ENCODE measurements at places on chromosomes 2 and 18. TPM values are rescaled to one million over a fixed set of nuclear protein-coding genes. Genes with fewer than 3 reads are reported as not detected.

- no peaks in the 10 kb centered on the region for H3K36me3 ChIP-seq
- no peak for DNase-seq
Observed at GRCh38 chr2:176129813-176130146, 275 bp downstream of the HOXD8 start.

DNA sequence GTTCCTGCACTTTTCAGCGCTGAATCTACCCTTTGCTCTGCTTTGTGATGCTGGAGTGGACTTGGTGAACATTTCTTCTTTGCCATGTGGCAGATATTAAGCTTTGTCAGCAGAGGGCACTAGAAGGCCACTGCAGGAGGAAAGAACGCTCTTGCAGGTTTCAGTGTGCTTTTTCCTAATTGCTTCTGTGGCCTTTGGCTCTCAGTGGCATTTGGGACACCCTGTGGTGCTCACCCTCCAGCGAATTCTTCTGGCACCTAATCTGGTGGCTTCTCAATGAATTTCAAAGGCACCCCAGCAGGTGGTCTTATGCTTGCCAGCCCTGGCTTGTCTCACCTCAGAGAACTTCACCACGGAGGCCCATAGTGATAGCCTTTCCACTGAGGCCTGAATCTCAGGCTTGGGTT lies 146.7 kb downstream of the MYO3B start:
- no peaks in the 10 kb centered on the region for H3K36me3 ChIP-seq
- no peak for DNase-seq
- H3K4me1 ChIP-seq: no peaks in the 10 kb centered on the region
- H3K27me3 ChIP-seq: no peaks in the 10 kb centered on the region

The HS1BP3 gene
- 45.8 TPM for total RNA-seq

The NOL4 gene
- total RNA-seq: not detected

The ALK gene
- 0.17 TPM for total RNA-seq

GRCh38 chr2:178251151-178251955 lies 57.0 kb downstream of the OSBPL6 start:
- no peak overlapping the region for H3K4me3 ChIP-seq
- H3K27ac ChIP-seq: no peak overlapping the region
- no peaks in the 10 kb centered on the region for H3K36me3 ChIP-seq

The EPB41L5 gene
- total RNA-seq: 100 TPM

DNA sequence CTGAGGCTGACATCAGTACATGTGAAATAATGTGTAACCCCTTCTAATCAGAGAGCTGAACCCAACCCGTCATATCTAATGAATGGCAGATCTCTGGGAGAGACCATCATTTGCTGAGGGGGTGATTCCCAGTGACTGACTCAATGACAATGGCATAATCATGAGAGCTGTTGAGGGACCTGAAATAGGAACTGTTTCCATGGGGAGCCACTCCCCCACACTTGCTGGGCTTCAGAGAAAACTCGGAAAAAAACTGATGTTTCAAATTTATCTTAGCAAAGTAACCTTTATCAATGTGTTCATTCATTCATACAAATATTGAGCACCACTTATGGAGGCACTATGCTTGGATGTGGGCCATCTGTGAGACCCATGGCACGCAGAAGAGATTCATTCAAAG lies 93.4 kb upstream of the ZBTB14 start:
- no peaks in the 10 kb centered on the region for H3K4me1 ChIP-seq
- H3K4me3 ChIP-seq: no peak overlapping the region
- DNase-seq: no peak
- no peak overlapping the region for H3K27ac ChIP-seq
- no peaks in the 10 kb centered on the region for H3K36me3 ChIP-seq
- H3K27me3 ChIP-seq: no peaks in the 10 kb centered on the region

DNA sequence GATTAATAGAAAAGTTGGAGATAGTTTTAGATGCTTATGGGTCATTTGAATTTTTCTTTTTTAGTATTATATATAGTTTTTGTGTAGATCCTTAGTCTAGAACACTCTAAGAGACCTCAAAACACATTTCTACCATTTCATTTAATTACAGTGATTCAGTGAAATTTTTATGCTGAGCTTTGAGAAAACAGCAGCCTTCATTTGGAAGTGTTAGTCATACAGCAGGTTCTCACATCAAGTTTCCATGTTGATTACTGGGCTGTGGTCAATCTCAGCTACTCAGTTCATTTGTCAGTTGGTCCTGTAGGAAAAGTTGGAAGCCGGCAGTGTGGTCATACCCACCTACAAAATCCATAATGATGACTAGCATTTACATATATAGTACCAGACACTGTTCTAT lies 37.9 kb downstream of the MAP3K19 start:
- no peak overlapping the region for H3K27ac ChIP-seq
- H3K36me3 ChIP-seq: no peaks in the 10 kb centered on the region
- H3K27me3 ChIP-seq: no peaks in the 10 kb centered on the region
- DNase-seq: no peak
- peaks cover 4% of the 10 kb centered on the region for H3K4me1 ChIP-seq
- H3K4me3 ChIP-seq: no peak overlapping the region

- peaks cover 18% of the 10 kb centered on the region for H3K4me1 ChIP-seq
- peak; percentile 48 for DNase-seq
- no peaks in the 10 kb centered on the region for H3K36me3 ChIP-seq
- no peaks in the 10 kb centered on the region for H3K27me3 ChIP-seq
Observed at GRCh38 chr2:61538920-61539520, 864 bp upstream of the XPO1 start.

GRCh38 chr2:221130431-221130830 lies 441.7 kb downstream of the EPHA4 start:
- H3K27me3 ChIP-seq: no peaks in the 10 kb centered on the region
- DNase-seq: no peak
- no peaks in the 10 kb centered on the region for H3K36me3 ChIP-seq
- H3K4me3 ChIP-seq: no peak overlapping the region
- H3K27ac ChIP-seq: no peak overlapping the region

DNA sequence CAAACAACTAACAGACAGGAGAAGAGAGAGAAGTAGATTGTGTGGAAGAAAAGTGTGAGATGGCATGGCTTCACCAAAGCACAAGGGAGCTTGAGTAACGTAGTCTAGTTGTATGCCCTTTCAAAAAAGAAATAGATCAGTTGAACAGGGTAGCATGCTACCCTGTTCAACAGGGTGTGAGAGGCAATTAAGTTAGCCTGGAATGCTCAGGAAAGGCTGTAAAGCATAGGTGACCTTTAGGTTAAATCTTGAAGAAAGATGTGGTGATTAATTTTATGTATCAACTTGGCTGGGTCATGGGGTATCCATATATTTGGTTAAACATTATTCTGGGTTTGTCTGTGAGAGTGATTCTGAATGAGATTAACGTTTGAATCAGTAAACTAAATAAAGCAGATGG lies 61.8 kb upstream of the ZC3H15 start:
- no peak overlapping the region for H3K27ac ChIP-seq
- H3K4me1 ChIP-seq: peaks cover 6% of the 10 kb centered on the region
- H3K36me3 ChIP-seq: no peaks in the 10 kb centered on the region
- H3K27me3 ChIP-seq: no peaks in the 10 kb centered on the region
- H3K4me3 ChIP-seq: no peak overlapping the region
- DNase-seq: no peak

DNA sequence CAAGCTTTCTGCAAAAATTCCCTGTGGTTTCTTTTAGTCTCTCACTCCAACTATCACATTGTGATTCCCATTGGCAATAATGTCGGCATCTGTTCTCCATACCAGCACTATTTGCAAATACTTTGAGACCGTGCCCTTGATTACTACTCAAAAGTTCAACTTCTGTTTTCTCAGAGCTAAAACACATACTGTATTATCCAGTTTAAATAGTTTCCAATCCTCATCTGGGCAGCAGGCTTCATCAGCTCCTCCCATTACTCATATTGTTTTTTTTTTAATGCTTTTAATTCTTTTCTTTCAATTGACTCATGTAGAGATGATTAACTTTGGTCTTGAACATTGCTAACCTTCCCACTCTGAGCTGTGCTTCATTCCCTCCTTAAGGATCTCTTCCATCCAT lies 135.8 kb downstream of the METTL8 start:
- H3K27me3 ChIP-seq: no peaks in the 10 kb centered on the region
- H3K4me1 ChIP-seq: no peaks in the 10 kb centered on the region
- H3K36me3 ChIP-seq: no peaks in the 10 kb centered on the region
- no peak overlapping the region for H3K27ac ChIP-seq
- no peak for DNase-seq

The USP37 gene
- total RNA-seq: 14.4 TPM

DNA sequence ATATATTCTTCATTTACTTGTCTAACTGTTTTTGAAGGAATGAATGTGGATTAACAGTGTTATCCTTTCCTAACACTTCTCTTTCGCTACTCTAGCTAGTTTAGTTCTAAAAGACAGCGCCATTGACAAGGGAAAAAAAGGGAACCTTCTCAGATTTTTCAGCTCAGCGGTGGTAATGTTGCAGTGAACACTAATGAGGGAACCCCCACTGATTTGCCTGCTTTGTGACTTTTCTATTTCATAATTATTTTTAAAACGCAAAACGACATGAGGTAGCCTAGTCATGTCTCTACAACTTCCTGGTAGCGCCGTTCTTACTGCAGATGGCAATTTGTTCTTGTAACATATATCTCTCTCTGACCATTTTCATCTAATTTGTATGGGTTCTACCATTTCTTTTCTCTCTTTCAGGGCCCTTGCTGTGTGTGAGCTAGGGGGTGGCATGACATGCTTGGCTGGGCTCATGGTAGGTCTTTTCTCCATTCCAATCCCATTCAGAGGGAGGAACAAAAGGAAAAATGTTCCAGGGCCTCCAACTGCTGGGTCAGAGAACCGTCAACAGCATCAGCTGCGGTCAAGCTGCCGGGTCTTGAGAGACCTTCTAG lies 235.5 kb upstream of the SIX3 start:
- no peaks in the 10 kb centered on the region for H3K27me3 ChIP-seq
- no peak for DNase-seq
- no peak overlapping the region for H3K27ac ChIP-seq
- no peaks in the 10 kb centered on the region for H3K4me1 ChIP-seq
- H3K4me3 ChIP-seq: no peak overlapping the region

DNA sequence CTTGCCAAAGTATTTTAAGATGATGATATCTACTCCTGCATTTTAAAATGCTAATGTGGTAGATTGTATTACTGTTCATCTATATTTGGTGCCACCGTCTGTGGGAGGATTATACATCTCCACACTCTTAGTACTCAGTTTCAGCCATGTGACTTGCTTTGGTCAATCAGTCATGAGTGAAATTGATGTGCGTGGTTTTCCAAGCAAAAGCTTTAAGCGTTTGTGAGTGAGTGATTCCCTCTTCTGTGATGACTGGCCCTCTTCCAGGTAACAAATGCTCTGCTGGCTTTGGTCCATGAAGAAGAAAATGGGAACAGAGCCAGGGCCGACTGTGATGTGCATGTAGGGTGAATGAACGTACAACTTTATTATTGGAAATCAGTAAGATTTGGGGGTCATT lies 330.4 kb downstream of the LPIN1 start:
- H3K4me3 ChIP-seq: no peak overlapping the region
- DNase-seq: no peak
- H3K27ac ChIP-seq: no peak overlapping the region
